ENCODE measurements at places on chromosomes 2 and 18.

DNA sequence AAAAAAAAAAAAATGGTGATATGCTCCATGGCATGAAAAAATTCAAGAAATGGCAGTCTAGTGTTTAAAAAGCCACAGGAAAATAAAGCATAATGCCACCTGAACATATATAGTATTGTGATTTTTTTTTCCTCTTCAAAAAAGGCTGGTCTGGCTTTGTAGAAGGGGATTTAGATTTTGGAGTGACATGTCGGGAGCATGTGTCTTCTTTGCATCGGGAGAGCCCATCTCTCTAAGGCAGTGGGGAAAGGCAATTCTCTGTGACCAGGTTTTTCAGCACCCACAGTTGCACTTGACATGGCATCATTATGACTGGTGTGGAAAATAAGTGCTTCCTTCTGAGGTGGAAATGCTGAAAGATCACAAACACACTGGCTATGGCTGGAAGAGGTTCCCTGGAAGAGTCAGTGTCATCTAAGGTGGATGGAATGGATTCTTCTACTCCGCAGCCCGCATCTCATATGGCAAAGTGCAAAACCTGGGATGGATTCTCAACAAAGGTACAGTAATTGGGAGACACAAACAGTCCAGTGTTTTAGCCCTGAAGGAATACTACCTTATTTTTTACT, 172.5 kb downstream of the AGAP1 start:
- DNase-seq = peak; percentile 74

DNA sequence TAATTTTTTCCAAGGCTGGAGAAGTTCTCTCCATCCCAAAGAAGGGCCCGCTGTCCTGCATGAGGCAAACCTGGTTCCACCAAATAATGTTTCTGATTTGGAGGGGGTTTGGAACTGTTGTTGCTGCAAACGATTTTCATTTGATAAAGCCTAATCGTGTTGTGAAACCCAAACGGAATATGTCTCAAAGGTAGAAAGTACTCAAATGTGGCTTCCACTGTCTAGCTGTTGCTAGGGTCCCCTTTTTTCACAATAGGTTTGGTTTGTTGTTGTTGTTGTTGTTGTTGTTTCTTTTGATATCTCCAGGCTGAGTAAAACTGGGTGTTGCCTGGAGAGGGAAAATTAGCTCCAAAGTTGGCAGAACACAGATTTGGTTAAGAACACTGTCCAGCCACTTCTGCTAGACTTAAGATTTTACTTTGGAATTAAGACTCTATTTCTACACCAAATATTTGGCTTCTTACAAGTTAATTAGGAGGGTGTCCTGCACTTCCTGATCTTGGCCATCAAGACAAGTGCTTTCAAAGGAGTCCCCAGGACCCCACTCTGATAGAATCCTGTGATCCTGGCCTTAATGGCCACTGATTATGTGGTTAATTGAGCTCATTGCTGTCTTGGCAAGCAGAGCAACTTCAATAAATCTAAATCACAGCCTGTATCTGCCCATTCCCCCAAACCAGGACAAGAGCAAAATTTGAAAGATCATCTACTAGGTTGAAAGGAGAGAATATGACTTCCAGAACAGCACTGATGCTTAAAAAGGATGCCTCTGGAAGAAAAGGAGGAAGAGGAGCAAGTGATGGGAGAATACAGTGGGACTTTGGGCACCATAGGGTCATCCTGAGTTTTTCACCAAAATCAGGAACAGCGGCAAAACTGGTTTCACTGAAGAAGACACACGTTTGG, 3.3 kb upstream of the HOXD13 start:
- no peak for DNase-seq

- no peak for DNase-seq
These were observed 4.6 kb downstream of the LOXL3 start for GRCh38 chr2:74548900-74549826.

- DNase-seq = no peak
These were observed 30.7 kb upstream of the UPP2 start for GRCh38 chr2:158071018-158071417.

DNA sequence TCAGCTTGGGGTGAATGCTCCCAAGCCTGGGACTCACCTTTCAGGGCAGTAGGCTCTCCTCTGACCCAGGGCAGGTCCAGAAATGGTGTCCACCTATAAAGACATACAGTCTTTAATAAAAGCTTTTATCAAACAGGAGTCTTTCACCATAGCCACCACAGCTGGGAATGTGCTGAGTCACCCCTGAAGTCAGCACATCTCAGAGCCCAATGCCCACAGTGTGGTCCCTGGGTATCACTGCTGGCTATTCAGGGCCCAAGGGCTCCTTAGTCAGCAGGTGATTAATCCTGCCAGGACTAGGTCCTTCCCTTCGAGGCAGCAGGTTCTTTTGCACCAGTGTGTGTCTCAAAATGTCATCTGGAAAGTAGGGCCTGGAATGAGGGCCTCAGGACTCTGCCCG, 181.9 kb downstream of the MEMO1 start:
- DNase-seq = peak; percentile 16

All from HFFc6 (cell line).